ENCODE measurements at places on chromosomes 1 and 21.
A peak's percentile ranks its signal among the peaks of the same experiment; 100 is the strongest.

- DNase-seq = no peak
Measured at GRCh38 chr1:208084764-208085163, 159.4 kb downstream of the PLXNA2 start.

DNA sequence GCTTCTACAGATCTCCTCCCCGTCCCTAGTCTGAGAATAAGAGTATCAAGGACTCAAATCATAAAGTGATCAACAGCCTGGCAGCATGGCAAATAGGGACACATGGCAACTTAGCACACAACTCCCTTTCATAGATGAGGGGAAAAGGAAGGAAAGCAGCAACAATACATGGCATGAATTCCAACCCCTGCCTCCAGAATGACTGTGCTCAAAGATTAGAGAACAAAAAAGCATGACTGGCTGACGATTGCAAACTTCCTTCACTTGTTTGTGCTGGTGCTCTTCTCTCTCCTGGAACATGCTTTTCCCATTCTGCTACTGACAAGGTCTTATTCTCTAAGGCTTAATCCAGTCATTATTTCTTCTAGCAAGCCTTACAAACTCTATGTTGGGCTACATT is 11.5 kb downstream of the KTI12 start:
- no peak for DNase-seq

DNA sequence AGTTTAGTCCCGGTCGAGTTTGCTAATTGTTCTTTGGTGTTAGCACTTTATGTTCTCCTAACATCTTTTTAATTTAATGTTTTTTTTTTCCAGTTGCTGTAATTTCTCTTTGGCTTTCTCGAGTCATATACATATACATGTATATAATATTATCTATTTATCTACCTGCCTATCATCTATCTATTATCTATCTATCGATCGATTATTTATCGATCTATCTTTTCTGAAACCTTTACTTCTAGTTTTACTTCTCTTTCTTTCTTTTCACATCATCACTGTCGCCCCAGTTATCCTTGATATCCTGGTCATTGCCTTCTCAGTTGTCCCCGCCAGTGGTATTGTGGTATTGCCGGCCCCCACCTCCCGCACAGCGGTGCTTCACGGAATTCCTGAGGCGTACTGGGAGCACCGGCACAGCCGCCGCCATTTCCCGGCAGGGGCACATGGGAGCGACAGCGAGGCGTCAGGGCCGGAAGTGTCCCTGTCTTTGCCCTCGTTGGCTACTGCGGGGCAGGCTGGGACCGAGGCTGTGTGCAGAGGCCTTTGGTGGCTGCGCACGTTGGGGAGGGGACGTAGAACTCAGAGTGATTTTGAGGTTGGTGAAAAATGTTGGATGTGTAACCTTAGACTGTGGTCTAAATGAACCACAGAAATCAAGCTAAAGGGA is 101.1 kb downstream of the NUF2 start:
- DNase-seq = no peak

DNA sequence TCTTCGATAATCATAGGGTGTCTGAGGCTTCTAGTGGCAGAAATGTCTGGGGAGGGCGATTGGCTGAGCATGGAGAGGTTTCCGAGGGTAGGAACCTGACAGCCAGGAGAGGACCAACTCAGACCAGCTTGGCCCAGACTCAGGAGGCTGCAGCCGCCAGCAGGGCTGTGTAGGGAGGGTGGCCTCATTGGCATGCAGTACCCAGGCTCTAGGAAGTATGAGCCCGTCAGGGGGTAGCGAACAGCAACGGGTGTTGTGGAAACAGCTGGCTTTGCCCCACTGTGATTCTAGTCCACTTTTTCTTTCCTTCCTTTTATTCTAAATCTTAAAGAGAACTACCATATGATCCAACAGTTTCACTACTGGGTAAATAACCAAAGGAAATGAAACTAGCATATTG is 103.3 kb downstream of the DIRAS3 start:
- no peak for DNase-seq

DNA sequence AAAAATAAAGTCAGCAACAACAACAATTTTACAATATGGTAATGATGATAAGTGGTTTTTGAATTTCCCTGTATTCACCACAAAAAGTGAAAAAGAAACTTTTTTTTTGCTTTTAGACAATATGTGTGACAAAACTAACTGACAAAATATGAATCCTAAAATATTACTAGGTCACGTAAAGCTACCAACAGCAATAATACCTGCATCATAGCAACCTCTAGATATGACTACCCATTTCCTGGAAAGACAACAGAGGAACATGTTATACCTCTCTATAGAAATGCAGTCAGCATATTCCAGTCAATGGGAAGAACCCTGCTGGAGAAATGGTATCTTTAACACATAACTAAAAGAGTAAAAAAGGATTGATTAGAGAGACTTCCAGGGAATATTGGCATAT is 73.7 kb downstream of the PDE4B start:
- no peak for DNase-seq

DNA sequence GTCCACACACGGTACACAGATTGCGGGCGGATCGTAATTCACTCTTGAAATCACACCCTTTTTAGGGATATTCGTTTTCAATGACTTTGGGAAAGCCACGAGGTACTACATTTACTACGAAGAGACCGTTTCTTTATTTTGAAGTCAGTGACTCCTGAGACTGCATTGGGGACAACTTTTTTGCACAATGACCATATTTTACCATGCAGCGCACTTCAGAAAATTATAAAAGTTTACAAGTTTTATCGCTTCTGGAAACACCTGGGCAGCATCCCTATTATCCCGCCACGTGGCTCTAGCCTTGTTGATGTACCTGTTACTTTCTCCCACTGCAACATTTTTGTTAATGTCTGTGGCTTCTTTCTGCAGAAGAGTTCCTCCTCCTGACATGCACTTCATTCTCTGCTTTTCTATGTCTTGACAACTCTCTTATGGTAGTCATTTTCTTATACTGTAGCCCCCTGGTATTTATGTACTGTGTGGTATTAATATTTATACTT is 1.3 kb upstream of the AKT3 start:
- DNase-seq = no peak

- DNase-seq = no peak
Measured at GRCh38 chr1:100348549-100349144, 3.7 kb upstream of the CDC14A start.

- no peak for DNase-seq
Measured at GRCh38 chr1:75707191-75707590, 17.3 kb upstream of the ACADM start.

DNA sequence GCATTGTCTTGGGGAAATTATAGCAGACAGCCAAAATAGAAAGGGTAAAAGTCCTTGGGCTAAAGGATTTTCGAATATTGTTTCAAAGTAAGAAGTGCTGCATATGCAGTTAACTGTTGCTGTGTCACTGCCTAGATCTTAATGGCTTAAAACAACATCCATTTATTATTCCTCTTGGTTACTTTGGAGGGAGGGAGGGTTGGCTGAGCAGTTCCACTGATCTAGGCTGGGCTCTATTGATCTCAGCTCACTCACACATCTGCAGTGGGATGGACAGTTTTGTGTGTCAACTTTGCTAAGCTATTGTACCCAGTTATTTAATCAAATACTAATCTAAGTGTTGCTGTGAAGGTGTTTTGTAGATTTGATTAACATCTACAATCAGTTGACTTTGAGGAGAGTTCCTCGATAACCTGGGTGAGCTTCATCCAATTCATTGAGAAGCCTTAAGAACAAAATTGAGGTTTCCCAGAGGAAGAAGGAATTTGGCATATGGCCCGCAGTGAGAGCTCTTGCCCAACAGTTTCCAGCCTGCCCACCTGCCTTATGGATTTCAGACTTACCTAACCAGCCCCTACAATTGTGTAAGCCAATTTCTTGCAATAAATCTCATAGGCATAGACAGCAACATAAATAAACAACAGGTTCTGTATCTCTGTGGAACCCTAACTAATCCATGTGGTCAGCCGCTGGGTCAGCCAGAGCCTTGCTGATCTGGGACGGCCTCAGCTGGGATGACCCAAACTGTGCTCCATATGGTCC is 187.3 kb downstream of the AK5 start:
- DNase-seq = no peak

- DNase-seq = no peak
Measured at GRCh38 chr1:74396933-74397332, 115.5 kb downstream of the LRRC53 start.

DNA sequence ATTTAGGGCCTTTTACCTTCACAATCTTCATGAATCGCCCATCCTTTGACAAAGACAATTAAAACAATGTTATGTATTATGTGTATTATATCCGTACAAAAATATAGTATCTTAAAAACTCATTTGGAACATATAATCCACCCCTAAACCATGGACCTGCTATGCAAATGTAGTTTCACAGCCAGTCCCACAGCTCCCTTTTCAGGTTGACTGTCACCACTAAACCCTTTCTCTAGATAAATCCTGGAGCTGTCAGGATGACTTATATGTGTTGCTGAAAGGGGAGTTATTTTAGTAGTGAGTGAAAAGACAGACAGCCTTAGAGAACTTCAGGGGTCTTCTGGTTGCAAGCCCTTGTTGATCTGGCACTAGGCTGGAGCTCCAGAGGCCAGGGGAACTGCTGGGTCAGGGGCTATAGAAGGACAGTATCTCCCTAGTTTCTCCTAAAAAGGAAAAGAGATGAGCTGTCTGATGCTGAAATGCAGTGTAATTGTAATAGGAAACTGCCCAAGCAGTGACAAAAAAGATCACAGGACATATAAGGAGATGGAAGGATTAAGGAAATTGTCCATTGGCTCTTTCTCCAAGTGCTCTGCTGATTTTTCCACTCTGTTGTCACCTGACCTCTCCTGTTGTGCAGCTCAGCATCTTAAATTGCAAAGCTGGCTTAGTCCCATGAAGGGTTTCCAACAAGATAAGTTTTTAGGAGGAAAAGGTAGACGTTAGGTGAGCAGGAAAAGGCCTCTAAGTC is 127.7 kb downstream of the S1PR1 start:
- no peak for DNase-seq

DNA sequence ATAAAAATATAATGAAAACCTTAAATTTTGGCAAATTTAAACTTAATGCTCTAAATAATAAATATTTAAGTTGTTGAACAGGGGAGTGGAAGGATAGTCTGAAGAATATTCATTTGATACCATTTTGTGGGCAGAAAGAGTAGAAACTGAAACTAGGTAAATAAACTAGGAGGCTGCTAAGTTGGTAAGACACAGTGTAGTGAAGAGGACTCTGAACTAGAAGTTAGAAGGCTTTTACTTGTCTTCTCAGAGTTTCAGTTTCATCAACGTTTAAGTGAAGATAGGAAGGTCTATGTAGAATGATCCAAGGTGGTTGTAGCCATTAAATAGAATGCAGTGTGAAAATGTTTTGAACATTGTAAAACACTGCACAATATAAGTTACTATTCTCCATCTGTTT is 516.9 kb downstream of the AMY1C start:
- no peak for DNase-seq

GRCh38 chr1:180881806-180882509 is 30.7 kb upstream of the KIAA1614 start:
- DNase-seq = no peak

DNA sequence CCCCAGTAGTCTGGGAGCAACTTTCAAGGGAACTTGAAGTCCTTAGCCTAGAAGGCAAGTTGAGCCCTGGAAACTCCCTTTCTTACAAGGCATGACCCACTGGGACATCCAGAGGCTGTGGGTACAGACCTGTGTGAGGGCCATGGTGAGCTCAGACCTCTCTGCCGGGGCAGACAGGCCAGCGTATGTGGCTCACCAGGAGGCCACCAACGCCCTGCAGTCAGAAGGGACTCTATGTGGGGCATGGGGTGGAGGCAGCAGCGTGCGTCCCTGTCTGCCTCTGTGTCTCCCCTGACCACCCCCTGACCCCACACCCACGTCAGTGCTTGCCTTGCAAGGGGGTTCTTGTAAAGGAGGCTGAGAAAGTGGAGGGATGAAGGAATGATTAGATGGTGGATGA is 10.8 kb downstream of the COQ8A start:
- DNase-seq = no peak

- DNase-seq = no peak
Measured at GRCh38 chr1:234769986-234770795, 160.2 kb upstream of the IRF2BP2 start.

DNA sequence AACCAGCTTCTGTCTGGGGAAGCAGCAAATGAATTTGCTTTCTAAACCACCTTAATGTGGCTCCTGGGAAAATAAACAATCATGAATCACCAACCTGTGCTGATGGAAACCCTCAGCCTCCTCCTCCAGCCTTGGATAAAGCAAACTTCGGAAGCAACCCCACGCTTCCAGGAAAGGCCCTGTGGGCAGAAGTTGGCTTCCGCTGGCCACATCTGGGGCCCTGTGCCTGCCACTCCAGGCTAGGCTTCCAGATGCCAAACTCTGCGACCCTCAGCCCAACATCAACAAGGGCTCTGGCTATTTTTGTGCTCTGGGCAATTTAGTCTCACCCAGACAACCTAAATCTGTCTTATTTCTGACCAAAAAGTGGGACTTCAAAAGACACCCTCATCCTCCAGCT is 6.2 kb upstream of the OXCT2 start:
- DNase-seq = no peak

GRCh38 chr21:39633770-39634181 is 21.0 kb downstream of the B3GALT5 start:
- peak; percentile 86 for DNase-seq

DNA sequence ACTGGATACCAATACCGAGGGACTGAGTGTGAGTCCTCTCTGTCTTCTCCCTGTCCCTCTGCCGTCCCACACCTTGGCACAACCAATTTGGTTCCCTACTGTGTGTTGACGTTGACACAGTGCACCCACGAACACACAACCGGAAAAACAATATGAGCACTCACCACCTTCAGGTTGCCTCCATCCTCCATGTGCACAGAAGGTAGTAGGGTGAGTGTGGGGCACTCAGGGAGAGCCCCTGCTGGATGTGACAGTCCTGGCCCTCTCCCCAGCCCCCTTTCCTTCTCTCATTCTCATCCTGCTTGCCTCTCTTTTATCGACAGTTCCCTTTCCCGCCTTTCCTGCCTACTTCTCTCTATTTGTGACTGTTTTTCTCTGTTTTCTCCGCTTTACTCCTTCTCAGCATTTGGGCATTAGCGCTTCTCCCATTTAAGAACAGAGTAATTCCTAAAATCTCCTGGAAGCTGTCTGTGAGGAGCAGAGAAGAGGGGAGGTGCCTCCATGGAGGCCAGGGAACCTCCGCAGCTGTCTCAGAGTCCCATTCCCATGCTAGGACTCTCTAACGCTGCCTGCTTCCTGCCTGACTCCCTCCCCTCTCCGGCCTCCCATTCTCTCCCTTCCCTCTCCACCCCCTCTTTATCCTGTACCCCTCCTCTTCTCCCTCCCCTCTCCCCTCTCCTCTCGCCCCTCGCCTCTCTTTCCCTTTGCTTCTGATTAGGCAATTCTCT is 16.4 kb downstream of the CADM3 start:
- DNase-seq = no peak

- no peak for DNase-seq
Measured at GRCh38 chr1:224773646-224774045, 155.8 kb upstream of the DNAH14 start.
